ENCODE measurements at places on chromosomes 6 and 20. TPM values are rescaled to one million over a fixed set of nuclear protein-coding genes. Genes with fewer than 3 reads are reported as not detected.

- no peak for DNase-seq
Observed at GRCh38 chr6:155186052-155186658, 77.7 kb upstream of the CLDN20 start.

DNA sequence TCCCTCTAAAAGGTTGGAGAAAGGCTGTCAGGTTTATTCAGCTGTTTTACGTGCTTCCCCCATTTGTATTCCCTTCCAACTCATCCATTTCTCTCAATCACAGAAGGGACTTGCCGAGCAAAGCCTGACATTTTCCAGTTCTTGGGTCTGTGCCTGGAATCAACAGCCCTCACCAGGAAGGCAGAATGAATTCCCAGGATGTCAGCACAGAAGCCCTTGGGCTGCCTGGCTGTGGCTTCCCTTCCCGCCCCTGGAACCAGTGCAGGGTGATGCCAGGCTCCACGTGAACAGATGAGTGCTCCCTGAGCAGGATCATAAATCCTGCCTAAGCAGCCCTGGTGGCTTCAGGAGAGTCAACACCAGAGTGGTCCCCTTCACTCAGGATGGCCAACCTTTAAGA, 86.1 kb upstream of the CD83 start:
- no peak for DNase-seq

GRCh38 chr6:7587631-7588100, 2.3 kb upstream of the SNRNP48 start:
- DNase-seq: peak; percentile 49

DNA sequence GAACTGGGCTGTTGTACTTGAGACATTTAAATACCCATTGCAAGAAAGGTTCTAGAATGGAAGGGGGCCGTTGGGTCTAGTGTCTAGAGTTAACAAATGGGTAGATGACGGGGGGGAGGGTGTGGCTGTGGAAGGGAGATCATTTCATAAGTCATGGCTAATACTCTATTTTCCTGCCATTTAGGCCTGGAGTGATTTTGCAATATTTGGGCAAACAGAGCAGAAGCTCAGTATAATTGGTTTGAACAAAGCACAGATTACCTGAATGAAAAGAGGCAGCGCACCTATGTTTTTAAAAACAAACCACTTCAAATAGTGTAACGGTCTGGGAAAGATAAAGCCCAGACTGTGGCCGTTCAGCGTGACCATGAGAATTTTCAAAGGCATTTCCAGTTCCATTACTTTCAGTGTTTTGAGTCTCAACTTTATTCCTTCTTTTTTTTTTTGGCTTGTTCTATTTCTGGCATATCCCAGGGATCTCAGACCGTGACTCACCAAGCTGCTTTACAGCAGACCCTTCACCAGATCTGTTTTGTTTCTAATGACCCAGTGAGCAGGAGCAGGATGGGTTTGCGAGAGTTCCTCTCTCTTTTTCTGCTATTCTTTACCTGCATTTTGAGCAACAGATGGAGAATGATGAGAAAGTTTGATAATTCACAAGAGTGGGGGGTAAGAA, 73.7 kb downstream of the LYRM2 start:
- DNase-seq: peak; percentile 1

DNA sequence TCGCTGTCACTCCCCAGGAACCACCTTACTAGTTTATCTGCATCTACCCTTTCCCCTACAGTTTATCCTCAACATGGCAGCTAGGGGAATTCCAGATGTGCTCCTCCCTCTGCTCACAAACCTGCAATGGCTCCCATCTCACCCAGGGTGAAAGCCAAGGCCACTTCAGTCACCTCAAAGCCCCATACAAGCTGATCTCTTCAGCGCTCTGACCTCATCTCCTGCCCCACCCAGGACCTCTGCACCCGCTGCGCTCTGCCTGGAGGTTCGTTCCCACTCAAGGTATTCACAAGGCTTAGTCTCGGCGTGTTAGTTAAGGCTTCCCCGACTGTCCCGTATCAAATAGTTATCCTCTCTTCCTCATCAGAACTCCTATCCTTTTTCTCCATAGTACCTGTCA, 28.6 kb upstream of the SPDEF start:
- DNase-seq: no peak

- no peak for DNase-seq
Observed at GRCh38 chr6:125170376-125170775, 16.8 kb downstream of the TPD52L1 start.

- DNase-seq: no peak
Observed at GRCh38 chr20:36305602-36306551, at the start of gene DLGAP4. TSS of gene DLGAP4 (plus strand) at chr20:36306339. CDS start at chr20:36431718, 125,379 bp downstream.

The STMN3 gene
- total RNA-seq: 49.8 TPM

DNA sequence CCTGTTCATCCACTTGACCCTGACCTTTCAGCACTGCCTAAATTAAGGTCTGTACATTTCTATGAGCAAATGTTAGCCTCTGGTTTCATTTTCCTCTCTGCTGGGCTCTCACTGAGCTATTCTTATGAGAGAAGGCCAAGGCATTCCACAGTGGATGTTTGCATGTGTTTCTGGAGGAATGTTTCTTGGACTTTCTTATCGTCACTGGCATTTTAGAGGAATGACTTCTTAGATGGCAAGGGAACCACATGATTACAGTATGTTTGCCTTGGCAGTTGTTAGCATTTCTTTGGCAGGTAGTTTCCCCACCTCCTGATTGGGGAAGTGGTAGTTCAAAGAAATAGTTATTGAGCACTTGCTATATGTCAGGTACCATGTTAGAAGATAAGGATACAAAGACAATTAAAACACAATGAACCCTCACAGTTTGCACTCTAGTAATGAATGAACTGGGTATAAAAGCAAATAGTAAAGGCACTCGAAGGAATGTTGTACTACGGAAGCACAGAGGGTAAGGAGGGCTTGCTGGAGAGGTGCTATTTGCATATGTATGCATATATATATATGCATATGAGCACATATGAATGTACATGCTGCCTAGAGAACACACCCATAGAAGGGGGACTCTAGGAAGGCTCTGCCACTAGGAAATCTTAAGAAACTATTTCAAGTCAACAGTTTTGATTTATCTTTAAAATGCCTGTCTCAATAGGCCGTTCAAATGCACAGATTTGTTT, 307.4 kb downstream of the EYA4 start:
- no peak for DNase-seq

DNA sequence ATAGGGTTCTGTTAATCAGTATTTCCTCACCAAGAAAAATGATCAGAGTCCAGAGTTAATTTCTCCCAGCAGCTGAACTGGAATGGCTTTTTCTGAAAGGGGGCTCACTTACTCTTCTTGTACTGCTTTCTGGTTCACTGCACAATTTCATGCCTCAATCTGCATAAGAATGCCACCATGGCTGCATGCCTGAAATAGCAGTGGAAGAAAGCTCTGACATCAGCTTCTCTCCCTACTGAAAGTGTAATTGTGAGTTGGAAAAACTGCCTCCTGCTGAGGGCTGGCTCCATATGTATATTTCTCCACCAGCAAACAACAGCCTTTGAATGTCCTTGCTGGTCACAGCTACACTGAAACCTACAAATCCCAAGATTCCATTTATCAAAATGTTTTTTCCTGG, 1027.2 kb upstream of the GJE1 start:
- DNase-seq: no peak

The MAS1 gene
- not detected for total RNA-seq

The DLK2 gene
- total RNA-seq: 2.4 TPM

- no peak for DNase-seq
Observed at GRCh38 chr6:90383196-90383822, 86.7 kb upstream of the BACH2 start.

The TMEM217 gene
- total RNA-seq: 0.40 TPM

- DNase-seq: no peak
Observed at GRCh38 chr20:56820984-56821383, 191.9 kb downstream of the TFAP2C start.

The PDE7B gene
- 1.5 TPM for total RNA-seq

The ZC2HC1B gene
- not detected for total RNA-seq

The SNAI1 gene
- not detected for total RNA-seq

DNA sequence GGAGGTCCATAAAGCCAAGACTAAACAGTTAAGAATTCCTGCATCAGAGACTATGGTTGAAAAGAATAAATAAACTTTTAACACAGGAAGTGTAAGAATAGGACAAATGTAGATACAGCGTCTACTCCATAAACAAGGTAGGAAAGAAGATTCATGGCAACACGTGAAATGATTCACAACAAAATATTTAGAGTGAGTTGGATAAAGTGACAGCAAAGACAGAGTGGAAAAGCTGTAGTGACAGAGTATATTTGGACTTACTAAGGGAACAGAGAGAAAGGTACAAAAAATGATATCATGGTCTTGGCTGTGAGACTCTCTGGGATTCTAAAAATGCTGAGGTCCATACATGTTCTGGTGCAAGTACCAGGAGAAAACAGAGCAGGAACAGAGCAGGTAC, 21.9 kb upstream of the KIAA0408 start:
- DNase-seq: no peak

- DNase-seq: no peak
Observed at GRCh38 chr6:6474170-6474920, 114.2 kb upstream of the LY86 start.

- DNase-seq: no peak
Observed at GRCh38 chr6:36280467-36280866, 10.6 kb downstream of the PNPLA1 start.

GRCh38 chr20:661474-662270, 8.7 kb upstream of the SRXN1 start:
- DNase-seq: no peak

GRCh38 chr6:305371-306206, 13.3 kb downstream of the DUSP22 start:
- no peak for DNase-seq
